ENCODE measurements at places on chromosomes 6 and 20. TPM values are rescaled to one million over a fixed set of nuclear protein-coding genes. Genes with fewer than 3 reads are reported as not detected.

Gene MOXD1
- 3.5 TPM for total RNA-seq

Gene LY86
- total RNA-seq = not detected

DNA sequence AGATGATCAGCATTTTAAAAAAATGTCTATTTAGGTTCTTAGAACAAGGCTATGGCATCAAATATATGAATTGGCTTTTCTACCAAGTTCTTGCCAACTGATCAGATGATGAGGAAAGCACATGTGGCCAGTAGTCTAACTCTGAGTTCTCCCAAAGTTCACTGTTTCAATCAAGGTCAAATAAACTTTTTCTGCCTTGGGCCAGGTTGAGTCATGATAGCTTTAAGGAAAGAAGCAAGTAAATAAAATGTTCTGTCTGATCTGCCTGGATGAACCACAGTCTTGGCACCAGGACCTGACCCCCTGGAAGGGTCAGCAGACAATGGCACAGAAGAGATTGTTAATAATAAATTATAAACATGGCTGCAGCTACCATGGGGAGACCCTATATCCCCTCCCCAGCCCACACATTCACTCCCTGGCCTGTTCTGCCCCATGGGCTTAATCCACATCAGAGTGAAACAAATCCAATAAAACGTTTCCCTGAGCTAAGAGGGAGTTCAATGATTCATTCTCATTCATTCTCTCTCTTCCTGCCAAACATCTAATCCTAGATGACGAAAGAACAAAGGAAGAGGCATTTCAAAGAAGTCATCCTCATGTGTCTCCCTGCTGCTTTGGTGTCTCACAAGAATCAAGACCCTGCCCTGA lies 661.6 kb downstream of the DHX35 start:
- peak; percentile 29 for DNase-seq

- peak; percentile 39 for DNase-seq
Measured at GRCh38 chr6:131909408-131910218, 41.6 kb downstream of the CCN2 start.

DNA sequence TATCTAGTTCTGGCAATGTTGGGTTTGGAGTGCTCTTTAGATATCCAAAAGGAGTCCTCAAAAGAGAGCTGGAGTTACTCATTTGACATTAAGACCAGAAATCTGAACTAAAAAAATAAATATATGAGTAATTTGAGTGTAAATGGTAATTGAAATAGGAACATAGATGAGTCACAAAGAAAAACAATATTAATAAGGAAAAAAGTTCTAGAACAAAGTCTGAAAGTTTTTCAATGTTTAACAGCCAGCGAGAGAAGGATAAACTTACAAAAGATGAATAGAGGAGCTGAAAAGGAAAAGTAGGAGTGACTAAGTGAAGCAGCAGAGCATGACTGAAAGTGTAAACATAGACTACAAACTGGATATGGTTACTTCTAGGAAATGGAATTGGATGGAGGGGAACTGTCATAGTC lies 46.8 kb downstream of the EPM2A start:
- peak; percentile 71 for DNase-seq

GRCh38 chr6:96649926-96650325 lies 87.0 kb downstream of the FHL5 start:
- DNase-seq = no peak

- peak; percentile 57 for DNase-seq
Measured at GRCh38 chr20:23419995-23420901, 1.0 kb downstream of the NAPB start.

DNA sequence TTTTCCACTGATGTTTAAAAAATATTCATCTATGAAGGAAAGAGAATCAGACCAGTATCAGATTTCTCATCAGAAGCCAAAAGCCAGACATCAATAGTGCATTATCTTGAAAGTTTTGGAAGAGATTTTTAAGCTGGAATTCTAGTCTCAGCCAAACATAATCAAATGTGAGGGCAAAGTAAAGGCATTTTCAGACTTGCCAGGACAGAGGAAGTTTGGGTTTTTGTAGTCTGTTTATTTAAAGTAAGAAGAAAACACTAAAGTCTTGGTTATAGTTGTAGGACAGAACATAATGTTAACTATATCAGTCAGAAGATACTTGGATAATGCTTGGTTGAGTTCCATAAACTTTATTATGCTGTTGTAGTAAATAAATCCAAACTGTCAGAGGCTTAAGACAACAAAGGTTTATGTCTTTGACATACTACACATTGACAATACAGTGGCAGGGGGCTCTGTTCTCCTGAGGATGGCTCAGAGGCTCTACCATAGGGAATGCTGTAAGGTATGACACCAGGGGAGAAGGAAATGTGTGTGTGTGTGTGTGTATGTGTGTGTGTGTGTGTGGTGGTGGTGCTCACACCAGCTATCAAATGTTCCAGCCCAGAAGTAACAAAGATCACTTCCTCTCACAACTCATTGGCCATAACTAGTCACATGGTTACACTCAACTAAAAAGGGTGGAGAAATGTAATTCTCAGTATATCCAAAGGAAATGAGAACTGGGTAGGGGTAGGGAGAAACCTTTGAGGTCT lies 26.7 kb upstream of the YWHAB start:
- no peak for DNase-seq

DNA sequence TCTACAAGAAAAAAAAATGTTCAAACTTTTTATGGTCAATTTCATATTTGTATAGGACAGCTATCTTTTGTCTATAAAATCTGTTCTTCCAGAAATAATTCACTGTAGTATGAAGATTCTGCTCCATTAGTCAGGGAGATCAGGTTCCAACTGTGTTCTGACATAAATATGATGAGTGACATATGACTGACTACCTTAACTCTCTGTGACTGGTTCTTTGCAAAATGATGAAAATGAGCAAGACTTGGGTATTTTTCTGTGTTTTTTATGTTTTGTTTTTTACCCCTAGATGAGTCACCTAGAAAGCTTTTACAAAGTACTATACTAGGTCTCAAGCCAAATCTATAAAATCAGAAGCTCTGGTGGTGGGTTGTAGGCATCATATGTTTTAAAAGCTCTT lies 229.6 kb downstream of the MMUT start:
- no peak for DNase-seq

Measured in astrocyte (in vitro differentiated cells and primary cell).